ENCODE measurements at places on chromosomes 4 and X.

GRCh38 chr4:43456383-43456782 lies 563.9 kb downstream of the GRXCR1 start:
- no peak for DNase-seq

DNA sequence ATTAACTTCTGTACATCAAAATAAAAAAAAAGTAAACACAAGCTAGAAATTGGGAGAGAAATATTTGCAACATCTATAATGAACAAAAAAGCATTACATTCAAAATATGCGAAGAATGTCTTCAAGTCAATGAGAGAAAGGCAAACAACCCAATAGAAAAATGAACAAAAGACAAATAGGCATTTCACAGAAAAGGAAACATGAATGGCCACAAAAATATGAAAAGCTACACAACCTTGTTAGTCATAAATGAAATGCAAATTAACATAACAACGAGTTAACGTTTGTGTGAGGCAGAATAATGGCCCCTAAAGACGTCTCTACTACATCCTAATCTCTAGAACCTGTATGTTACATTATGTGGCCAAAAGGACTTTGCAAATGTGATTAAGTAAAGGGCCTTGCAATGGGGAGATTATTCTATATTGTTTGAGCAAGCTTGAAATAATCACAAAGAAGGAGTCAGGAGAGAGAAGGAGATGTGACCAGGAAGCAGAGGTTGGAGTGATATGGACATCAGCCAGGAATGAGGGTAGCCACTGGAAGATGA lies 86.8 kb downstream of the WDFY3 start:
- DNase-seq = no peak

- no peak for DNase-seq
These were observed 4.0 kb upstream of the KANTR start for GRCh38 chrX:53089925-53090324.

GRCh38 chrX:149910178-149910695 lies 19.1 kb upstream of the HSFX4 start:
- no peak for DNase-seq

- no peak for DNase-seq
These were observed 19.3 kb downstream of the LRCH2 start for GRCh38 chrX:115214605-115215004.

DNA sequence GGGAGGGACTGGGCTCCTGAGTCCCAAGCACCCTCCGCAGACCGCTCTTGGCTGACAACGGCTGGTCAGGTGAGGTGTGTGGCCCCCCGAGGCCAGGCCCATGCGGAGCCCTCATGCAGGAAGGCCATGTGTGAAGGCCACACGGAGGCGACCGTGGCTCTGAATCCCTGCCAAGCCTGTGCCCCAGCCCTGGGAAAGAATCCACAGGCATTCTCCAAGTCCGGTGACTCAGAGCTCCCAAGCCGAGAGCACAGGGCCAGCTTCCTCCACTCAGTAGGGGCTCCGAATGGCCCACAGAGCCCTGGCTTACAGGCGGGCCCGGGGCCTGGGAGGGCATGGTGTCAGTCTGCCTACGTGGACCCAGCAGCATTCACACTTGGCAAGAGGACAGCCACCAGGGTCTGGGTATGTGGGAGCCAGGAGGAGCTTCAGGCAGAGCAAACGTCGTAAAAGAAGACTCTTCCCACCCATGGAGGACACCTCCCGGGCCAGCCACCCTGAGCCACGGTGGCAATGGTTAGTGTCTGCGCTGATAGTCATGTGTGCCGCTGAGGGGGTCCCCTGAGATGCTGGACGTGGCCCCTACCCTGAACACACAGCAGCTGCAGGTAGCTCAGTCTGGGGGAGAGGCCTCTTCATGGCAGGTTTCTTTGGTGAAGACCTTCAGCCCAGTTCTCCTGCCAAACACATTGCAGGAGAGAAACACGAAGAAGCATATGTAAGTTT lies 105.7 kb downstream of the PSAPL1 start:
- no peak for DNase-seq

DNA sequence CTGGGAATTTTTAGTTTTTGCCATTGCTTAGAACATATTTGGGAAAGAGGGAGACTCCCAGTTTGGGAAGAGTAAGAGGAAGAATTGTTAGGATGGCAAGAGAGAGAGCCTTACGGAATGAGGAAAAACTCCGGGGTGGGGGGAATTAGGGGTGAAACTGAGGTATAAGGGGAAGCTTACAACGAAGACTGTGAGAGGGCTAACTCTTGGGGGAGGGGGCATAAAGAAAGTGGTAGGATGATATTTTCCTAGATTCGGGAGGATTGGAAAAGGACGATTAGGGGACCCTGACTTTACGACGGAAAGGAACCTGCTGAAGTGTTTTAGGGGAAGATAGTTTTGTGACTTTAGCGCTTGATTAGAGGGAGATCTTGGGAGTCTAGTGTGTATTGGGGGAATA lies 86.2 kb upstream of the HPRT1 start:
- no peak for DNase-seq
